HFFc6 (cell line): ENCODE measurements at places on chromosomes 5 and 9.

DNA sequence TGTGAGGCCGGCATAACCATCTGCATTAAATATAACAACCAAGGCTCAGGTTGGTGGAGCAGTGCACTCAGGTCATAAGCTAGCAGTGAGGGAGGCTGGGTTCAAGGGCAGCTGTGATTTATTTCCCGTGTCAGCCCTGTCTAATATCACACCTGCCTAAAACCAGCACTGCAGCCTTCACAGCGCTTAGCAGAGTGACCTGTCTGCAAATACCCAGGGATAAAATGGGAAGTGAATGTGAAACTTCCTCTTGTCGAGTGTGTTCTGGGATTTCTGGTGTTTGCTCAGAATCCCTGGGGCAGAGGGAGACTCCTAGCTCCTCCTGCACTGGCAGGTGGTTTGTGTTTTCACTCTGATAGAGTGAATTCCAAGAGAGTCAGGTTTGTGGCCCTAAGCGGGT is 57.5 kb downstream of the ZNF510 start:
- DNase-seq, result no peak

- no peak for DNase-seq
These were observed 15.6 kb upstream of the EGFL7 start for GRCh38 chr9:136646827-136647711.

GRCh38 chr9:107274096-107274495 is 9.0 kb upstream of the RAD23B start:
- DNase-seq, result no peak

- DNase-seq, result no peak
These were observed 1291.8 kb upstream of the DMAC1 start for GRCh38 chr9:9091387-9091786.

- DNase-seq, result no peak
These were observed 190.4 kb upstream of the ATP10B start for GRCh38 chr5:161042443-161042842.

GRCh38 chr5:56094579-56095361 is 100.0 kb upstream of the IL6ST start:
- no peak for DNase-seq

- DNase-seq, result no peak
These were observed 14.6 kb downstream of the URM1 start for GRCh38 chr9:128385496-128386460.

GRCh38 chr5:138635265-138635664 is 60.1 kb upstream of the HSPA9 start:
- DNase-seq, result peak; percentile 21

- no peak for DNase-seq
These were observed 115.7 kb downstream of the TRIO start for GRCh38 chr5:14258840-14259239.

DNA sequence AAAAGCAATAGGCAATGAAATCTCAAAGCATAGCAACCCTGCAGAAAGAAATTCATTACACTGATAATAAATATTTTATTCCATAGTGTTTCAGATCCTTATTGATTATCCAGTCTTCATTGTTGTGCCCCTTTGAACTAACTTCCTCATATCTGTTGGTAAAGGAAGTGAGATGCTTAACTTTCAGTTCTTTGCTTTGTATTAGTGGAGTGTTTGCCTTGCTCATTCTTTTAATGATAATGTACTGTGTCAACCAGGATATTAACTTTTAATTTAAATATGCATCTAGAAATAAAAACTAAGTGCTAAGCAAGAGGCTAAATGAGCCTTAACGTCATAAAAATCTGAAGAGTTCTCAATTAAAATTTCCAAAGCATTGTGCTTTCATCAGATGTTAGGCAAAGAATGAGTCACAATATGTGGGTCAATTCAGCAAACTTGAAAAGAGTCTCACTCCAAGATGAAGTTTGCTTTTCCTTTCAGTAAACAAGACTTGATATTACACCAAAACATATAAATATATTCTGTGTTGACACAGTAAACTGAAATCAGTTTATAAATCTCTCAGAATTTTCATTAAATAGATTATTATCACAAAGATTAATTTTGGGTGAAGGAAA is 105.9 kb downstream of the GIN1 start:
- no peak for DNase-seq

DNA sequence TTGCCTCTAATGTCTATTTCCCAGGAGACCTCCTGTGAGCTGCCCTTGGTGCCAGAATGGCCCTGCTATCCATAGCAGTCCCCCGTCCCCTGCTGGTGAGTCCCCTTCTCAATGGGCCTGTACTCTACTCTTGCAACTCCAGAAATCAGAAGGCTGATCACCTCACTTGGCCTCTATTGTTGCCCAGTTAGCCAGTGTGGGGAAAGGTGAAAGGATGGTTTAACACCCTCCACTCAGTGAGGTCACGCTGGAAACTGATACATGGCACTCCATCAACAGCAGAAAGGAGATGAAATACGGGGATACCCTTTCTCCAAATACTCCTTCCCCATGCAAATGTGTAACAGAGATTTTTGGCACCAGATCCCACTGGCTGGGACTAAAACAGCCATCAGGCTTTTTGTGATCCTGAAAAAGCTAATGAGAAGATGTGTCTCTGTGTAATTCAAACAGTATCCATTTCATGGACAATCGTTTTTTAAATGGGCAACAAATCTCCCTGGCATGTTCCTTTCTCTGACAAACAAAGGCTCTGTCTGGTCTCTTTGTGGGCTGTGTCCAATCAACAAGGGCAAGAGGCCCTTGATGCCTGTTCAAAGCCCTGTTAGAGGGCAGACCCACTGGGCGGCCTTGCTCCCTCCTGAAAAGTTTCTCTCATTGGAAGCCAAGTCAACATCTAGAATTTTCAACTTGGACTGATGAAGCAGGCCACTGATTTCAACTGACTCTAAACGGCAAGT is 343.7 kb downstream of the SPOCK1 start:
- DNase-seq, result no peak

DNA sequence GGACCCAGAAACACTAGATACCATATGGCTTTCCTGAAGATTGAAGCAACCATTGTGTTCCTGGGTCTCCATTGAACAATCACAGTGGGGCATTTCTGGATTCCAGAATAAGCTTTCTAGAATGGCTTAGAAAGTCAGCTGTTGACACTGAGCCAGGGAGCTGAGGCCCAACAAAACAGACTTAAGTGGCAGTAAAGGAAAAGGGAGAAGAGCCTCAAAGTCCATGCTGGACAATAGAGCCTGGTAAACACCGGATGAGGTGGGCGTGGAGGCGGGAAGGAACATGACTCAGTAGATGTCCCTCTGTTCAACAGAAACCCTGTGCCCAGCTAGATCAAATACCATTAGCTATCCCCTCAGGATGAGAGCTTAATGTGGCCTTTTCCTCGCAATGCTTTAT is 14.8 kb downstream of the SPARC start:
- DNase-seq, result no peak

DNA sequence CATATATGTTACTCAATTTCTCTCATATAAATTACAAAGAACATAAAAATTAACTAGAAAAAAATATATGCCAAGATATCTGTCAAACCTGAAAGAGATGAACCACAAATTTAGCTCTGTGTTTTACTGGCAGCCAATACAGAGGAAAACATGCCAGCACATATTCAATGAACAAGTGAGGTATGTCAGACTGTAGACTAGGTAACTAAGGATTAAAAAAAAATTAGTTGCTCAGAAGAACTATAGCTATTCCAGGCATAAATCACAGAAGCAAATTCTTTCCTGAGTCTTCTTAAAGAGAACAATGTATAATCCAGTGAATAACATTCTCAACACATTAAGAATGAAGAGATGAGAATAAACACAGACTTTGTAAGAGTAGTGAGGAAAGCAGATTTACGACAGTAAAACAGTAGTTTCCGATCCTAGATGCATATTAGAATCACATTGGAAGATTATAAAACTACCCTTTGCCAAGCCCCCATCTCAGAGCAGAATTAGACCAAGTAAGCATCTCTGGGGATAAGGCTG is 20.6 kb upstream of the CAAP1 start:
- DNase-seq, result no peak

DNA sequence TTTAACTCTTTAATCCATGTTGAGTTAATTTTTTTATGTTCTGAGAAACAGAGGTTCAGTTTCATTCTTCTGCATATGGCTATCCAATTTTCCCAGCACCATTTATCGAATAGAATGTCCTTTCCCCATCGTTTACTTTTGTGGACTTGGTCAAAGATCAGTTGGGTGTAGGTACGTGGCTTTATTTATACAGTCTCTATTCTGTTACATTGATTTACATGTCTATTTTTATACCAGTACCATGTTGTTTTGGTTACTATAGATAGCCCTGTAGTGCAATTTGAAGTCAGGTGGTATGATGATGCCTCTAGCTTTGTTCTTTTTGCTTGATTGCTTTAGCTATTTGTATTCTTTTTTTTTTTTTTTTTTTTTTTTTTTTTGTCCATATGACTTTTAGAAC is 462.0 kb downstream of the HTR1A start:
- DNase-seq, result no peak

- DNase-seq, result no peak
These were observed 709 bp downstream of the SLC35D2 start for GRCh38 chr9:96382839-96383164.

GRCh38 chr5:111762895-111763294 is 5.9 kb upstream of the NREP start:
- DNase-seq, result no peak

DNA sequence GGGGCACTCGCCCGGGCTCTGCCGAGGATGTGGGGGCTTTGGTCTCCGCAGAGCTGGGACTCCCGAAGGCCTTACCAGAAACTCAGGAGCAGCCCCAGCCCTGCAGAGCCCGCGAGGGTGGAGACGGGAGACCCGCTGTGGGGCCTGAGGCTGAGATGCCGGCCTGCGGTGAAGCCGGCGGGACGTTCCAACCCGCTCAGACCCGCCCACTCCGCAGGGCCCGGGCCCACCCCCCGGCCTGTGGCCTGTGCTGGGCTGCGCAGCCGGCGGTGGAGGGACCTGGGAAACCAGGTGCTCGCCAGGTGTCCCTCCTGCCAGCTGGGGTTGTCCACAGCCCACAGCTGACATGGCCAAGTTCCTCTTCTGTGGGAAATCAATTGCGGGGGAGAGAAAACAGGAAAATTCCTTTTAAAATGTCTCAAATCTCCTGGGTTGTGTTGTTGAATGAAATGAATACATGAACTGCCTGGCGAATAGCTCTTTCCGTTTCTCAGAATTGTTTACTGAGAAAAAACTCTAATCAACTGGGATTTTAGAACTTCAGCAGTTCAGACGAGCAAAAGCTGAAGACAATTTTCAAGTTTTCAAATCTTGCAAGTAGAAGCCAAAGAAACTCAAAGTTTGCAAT is 49.0 kb upstream of the IRX4 start:
- DNase-seq, result no peak

DNA sequence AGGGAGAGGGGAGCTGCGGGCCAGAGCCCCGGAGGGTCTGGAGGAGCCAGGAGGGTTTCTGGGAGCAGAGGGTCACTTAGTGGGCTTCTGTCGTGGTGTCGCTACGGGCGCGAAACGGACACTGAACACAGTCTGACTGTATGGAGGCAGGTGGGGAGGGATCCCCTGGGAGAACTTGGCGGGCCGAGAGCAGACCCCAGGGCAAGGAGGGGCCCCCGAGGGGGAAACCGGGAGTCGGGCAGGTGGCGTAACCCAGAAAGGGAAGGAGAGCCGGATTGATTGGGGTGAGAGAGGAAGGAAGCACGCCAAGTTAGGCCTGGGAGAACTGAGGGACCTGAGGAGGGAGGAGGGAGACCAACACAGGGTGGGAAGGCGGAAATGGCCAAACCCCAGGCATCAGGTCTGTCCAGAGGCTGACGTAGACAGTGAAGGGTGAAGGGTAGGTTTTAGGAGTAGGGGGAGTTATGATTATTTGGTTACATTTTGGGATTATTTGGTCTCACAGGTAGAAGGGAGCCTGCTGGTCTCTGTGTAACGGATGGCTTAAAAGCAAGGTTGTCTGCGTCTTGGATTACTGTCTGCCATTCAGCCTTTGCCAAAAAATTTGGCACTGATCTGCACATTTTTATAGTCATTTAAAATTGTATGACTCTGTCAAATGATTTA is 3.3 kb upstream of the MSMP start:
- no peak for DNase-seq

- no peak for DNase-seq
These were observed 141.9 kb downstream of the CDK5RAP2 start for GRCh38 chr9:120438111-120438510.

GRCh38 chr9:75046725-75047345 is 18.7 kb upstream of the CARNMT1 start:
- no peak for DNase-seq
